ENCODE measurements at places on chromosomes 7 and 10.

DNA sequence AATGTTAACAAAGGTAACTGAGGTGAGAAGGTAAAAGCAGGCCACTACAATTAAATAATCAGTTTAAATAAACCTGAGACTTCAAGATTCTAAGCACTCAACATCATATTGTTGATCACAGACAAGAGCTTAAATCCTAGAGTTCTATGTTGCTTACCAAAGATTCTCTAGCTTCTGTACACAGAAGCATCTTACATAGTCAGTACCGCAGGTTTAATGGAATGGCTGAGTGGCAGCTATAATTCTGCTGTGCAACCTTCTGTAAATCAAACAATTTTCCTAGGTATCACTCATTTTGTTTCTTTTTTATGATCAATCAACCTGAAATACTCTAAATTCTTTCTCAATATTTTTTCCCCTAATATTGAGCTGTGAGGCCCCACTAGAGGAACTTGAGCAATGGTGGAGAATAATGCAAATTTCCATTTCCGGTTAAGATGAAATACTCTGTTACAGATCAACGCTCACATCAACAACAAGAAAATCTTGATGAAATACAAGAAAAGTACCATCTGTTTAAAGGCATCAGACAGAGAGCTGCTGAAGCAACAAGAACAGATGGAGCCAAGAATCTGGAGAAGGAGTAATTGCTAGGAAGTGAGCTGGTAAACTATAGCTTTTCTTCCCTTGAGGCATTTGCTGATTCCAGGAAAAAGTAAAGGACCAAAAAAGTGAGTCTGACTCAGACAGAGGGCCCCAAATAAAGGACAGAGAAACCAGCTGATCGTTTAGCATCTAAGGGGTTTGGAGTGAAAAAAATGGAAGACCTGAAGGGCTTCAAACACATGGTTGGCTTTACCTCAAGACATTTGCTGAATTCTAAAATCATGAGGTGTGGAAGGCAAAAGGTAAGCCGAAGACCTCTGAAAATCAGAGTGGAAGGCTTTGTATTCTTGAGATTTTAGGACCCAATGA is 22.6 kb downstream of the PNPLA8 start:
- DNase-seq: no peak

DNA sequence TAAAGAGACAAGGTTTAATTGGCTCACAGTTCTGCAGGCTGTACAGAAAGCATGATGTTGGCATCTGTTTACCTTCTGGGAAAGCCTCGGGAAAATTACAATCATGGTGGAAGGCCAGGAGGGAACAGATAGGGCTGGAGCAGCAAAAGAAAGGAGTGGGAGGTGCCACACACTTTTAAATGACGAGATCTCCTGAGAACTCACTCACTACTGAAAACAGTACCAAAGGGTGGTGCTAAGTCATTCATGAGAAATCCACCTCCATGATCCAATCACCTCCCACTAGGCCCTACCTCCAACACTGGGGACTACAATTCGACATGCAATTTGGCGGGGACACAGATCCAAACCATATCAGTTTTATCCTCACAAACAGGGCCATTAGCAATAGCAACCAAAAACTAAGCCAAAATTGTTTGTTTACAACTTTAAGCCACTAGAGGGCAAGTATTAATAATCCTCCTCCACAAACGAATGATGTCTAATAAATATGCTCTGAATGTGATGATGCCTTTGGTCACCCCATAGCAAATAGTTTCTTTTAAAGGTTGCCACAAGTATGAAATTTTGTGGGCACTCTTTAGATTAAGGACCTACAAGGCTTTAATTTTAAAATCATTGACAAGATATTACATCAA is 129.2 kb upstream of the NRBF2 start:
- DNase-seq: no peak

DNA sequence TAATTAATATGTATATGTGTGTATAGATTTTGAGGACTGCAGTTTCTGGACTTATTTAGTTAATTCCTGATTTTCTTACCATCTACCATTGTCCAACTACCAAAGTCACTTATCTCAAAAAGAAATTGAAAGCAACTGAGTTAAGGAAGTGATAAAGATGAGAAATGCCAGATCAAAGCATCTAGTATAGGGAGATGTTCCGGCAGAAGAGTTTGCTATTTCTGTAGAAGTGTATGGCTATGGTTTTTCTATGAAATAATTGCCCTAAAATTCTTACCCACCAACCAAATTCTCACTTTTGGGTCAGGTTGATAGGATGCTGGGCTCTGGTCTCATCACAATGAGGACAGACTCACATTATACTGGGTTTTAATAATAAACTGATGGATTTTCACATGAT is 64.0 kb upstream of the RAB11FIP2 start:
- no peak for DNase-seq

DNA sequence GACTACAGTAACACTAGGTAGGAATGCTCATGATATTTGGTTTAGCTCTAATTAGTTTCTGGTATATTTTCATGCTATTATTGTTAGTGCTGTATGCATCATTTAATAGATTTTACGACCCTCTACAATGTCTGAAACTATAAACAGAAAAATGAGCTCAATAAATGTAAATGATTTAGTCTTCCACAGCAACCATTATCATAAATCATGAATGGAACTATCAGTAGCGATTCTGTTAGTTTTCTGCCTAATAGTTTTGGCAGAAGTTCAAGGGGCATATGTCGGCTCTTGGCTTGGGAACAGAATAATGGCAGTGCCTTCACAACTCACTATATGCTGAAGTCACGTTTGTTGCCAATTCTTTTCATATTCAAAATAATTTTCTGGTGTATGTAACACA is 494.8 kb downstream of the PARD3 start:
- no peak for DNase-seq

DNA sequence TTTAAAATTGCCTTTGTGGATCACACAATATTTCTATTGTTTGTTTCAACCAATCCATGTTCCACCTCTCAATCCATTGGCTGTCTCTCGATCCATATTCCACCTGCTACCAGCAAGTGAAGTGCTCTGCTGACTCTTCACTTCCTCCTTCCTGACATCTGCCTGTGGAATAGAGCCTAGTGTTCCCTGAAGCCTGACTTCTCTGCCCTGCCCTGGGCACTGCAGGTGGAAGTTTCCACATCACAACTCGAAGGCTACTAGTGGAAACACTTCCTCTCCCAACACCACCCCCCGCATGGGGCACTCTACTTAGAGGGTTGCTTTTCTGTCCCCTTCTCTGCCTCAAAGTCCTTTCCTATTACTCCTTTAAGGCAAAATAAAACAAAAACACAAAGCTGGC is 563.8 kb upstream of the IGFBP3 start:
- no peak for DNase-seq

GRCh38 chr10:68924593-68924992 is 23.5 kb downstream of the DDX50 start:
- DNase-seq: no peak

- no peak for DNase-seq
These were observed 133.3 kb downstream of the VTI1A start for GRCh38 chr10:112580267-112580666.

DNA sequence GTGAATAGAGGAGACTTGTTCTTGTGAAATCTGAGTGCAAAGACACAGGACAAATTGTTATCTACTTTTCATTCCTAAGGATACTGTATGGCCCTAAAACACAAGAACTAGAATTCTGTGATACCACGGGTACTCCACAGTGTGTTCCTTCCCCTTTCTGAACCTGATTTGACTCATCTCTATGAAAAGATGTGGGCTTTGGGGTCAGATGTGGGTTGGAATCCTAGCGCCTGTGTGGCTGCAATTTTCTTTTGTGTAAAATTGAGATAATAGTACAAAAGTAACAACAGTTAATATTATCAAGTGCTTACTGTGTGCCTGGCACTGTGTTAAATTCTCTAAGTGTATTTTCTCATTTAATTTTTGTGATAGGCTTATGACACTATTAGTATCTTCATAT is 8.1 kb downstream of the SRGN start:
- no peak for DNase-seq

GRCh38 chr10:88455831-88456230 is 127.3 kb downstream of the RNLS start:
- no peak for DNase-seq

DNA sequence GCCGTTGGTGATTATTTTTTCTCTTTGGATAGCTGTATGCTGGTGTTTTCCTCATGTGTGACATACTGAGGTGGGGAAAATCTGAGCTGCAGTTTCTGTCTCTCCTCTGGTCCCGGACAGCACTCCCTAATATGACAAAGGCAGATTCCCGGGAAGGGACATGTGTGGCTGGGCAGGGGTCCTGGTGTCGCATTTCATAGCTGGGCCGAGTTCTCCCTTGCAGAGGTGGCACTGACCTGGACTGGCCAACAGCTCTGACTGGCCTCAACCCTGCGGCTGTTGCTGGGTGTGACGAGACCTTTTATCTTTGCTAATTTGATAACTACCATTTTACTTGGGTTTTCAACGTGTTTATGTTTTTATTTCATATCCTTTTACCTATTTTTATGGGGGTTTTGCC is 248.6 kb upstream of the TCERG1L start:
- DNase-seq: no peak

DNA sequence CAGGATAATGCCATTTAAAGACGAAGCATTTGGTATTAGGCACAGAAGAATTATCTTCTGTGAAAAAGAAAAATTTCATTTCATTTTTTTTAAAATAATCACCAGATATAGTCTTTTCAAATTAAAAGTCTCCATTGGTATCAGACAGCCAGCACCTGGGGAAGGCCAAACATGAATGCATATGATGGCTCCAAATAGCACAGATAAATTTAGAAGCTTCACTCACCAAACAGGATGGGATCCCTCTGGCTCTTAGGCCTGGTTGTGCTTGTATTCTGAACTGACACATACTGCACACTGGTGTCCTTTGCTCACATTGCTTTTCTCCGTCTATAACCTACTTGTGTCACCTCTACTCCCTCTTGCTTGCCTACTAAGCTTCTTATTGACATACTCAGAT is 169.5 kb upstream of the CHRM2 start:
- DNase-seq: no peak

DNA sequence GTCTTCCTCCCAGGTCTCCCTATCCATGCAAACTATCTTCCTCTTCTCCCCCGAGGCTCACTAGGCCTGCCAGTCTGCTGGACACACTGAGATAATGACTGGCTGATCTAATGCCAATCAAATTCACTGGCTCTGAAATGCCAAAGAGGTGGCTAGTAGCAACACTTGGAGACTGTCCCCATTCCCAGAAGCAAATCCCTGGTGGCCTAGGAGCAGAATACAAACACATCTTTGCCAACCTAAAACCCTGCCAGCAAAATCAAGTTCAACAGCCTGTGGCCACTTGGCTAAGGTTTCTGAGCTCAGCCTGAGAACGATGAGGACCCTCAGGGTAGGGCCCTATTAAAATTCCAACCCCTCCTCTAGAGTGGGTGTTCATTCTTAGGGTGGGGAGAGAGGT is 46.6 kb downstream of the SH3PXD2A start:
- DNase-seq: no peak

- DNase-seq: no peak
These were observed 44.1 kb upstream of the TARP start for GRCh38 chr7:38317515-38317914.

DNA sequence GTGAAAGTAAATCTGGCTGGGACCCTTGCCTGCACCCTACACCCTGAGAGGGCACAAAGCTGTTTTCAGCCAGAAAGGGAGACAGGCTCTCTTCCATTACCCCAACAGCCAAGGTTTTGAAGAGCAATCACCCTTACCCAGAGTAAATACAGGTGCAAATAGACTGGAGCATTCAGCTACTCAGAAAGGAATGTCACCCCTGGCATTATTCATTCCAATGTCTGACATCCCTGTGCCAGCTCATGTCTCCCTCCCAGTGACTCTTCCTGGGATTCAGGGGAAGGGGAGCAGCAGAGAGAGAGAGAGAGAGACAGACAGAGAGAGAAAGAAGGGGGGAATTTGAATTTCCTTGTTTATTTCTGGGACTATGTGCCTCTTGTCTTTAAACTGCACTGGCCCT is 611.8 kb downstream of the SORCS3 start:
- DNase-seq: no peak

GRCh38 chr7:90261441-90261840 is 16.5 kb downstream of the CFAP69 start:
- DNase-seq: no peak

Data from foreskin melanocyte (primary cell).